ENCODE measurements at places on chromosomes 2 and 18.

DNA sequence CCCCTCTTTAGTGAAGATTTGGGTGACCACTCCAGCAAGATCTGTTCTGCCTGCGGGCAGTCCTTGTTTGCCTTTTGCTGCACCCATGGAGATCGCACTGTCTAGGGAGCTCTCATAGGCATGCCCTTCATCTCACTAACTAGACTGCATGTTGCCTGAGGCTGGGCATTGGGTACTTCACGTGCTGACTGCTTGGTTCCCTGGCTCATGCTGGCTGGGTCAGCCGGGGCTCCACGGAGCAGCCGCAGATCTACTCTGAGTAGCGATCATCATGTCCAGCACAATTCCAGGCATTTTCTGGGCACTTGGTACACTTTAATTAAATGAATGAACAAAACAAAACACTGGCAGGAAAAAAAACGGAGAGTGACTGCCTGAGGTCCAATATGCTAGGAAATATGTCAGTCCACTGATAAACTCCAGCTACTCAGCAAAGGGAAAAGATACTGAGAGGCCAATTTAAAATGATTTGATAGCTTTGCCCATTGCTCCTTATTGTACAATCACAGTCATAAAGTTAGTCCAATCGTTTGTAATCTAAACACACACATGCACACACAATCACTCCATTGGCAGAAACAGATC, 220.3 kb downstream of the C1D start:
- no peak overlapping the region for H3K4me3 ChIP-seq
- peaks cover 7% of the 10 kb centered on the region for H3K4me1 ChIP-seq
- H3K36me3 ChIP-seq = no peaks in the 10 kb centered on the region
- DNase-seq = no peak
- no peak overlapping the region for H3K27ac ChIP-seq

- no peak overlapping the region for H3K4me3 ChIP-seq
- H3K27me3 ChIP-seq = no peaks in the 10 kb centered on the region
- H3K27ac ChIP-seq = no peak overlapping the region
These were observed 72.9 kb upstream of the RBM44 start for GRCh38 chr2:237725661-237726060.

DNA sequence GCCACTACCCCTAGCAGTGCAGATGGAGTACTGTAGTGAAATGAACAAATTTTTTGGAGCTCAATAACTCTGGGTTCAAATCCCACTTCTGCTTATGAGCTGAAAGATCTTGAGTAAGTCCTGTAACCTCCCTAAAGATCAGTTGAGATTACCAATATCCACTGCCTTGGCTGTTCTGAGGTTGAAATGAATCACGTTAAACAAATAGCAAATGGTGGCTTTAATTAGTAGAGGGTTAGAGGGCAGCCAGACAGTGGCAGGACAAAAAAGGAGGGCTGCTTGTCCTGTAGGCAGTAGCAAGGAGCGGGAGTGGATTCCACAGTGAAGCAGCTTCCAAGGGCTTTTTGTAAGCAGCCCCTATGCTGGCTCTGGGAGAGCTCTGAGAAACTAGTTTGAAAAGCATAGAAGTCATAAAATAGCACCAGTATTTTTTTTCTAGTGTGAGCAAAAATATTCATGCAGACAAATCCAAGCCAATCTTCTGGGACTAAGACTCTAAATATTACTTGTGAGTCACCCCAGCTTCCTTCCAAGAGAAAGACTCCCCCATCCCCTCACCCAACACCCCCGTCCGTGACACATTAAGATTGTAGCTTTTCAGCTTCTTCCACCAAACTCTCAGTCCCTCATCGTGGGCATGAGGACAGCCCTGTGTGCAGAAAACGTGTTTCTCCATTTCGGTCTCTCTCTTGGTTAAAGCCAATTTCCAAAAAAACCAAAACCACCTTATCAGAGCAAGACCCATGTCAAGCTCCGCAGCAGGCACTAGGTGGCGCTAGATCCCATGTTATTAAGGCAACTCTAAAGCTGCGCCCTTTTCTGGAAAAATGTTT, 123.5 kb upstream of the LGALSL start:
- H3K27ac ChIP-seq = no peak overlapping the region
- H3K4me1 ChIP-seq = peaks cover 39% of the 10 kb centered on the region
- H3K36me3 ChIP-seq = no peaks in the 10 kb centered on the region
- H3K4me3 ChIP-seq = no peak overlapping the region
- H3K27me3 ChIP-seq = no peaks in the 10 kb centered on the region
- peak; percentile 98 for DNase-seq

GRCh38 chr2:63743982-63744966, 97.4 kb upstream of the UGP2 start:
- no peak overlapping the region for H3K27ac ChIP-seq
- H3K4me3 ChIP-seq = no peak overlapping the region
- no peaks in the 10 kb centered on the region for H3K36me3 ChIP-seq
- H3K27me3 ChIP-seq = no peaks in the 10 kb centered on the region
- DNase-seq = no peak

GRCh38 chr2:112790305-112790704, 6.0 kb upstream of the IL1A start:
- H3K36me3 ChIP-seq = no peaks in the 10 kb centered on the region
- no peak overlapping the region for H3K4me3 ChIP-seq
- H3K27ac ChIP-seq = no peak overlapping the region
- no peak for DNase-seq

DNA sequence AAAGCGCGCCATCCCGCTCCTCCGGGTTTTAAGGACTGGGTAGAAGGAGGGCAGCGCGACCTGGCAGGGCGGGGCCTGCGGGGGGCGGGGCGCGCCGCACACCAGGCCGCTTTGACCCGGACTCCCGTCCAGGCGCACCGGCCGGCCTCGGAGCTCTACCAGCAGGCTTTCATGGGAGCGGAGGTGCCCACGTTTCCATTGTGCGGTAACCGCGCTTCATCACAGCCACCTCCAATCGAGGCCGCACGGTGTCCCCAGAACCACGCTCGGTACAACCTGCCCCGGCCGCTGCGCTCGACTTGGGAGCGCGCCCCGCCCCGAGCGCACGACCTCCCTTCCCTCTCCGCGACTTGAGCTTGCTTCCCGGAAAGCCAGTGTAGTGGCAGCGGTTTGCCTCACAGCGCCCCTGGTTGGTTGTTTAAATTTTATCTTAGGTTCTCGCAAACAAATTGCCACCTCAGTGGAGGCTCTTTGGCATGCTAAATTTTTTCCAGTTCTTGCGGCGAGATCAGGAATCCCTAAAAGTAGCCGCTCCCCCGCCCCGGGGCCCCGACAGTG, 280 bp upstream of the CYP1B1 start:
- H3K4me1 ChIP-seq = peaks cover 51% of the 10 kb centered on the region
- H3K36me3 ChIP-seq = no peaks in the 10 kb centered on the region
- peak overlapping the region; percentile 53 for H3K4me3 ChIP-seq
- H3K27me3 ChIP-seq = peaks cover 65% of the 10 kb centered on the region

DNA sequence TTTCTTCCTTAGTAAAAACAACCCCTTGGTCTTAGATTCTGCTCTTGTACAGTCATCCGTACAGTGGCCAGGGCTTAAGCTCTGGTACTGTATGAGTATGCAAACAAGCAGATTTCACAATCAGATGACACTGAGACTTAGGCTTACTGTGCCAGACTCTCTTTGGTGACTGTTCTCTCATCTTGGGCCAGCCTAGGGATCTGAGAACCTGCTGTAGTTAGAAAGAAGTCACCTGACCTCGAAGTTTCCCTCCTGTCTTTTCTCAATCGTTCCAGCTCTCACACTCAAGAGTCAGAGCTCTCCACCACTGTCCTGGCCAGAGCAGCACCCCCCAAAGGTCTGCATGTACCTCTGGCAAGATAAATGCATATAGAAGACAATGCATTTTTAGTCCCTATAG, 63.2 kb downstream of the ZEB2 start:
- no peak for DNase-seq
- H3K27me3 ChIP-seq = peaks cover 30% of the 10 kb centered on the region
- H3K36me3 ChIP-seq = no peaks in the 10 kb centered on the region
- no peak overlapping the region for H3K4me3 ChIP-seq
- H3K4me1 ChIP-seq = peaks cover 38% of the 10 kb centered on the region
- no peak overlapping the region for H3K27ac ChIP-seq

- H3K27ac ChIP-seq = no peak overlapping the region
- H3K4me3 ChIP-seq = no peak overlapping the region
- no peaks in the 10 kb centered on the region for H3K27me3 ChIP-seq
- no peaks in the 10 kb centered on the region for H3K36me3 ChIP-seq
- H3K4me1 ChIP-seq = peaks cover 38% of the 10 kb centered on the region
- DNase-seq = no peak
These were observed 107.7 kb upstream of the MGAT5 start for GRCh38 chr2:134146161-134146560.

- H3K4me3 ChIP-seq = no peak overlapping the region
- H3K4me1 ChIP-seq = no peaks in the 10 kb centered on the region
- no peak for DNase-seq
These were observed 182.2 kb downstream of the PPP1R1C start for GRCh38 chr2:182167882-182168281.

DNA sequence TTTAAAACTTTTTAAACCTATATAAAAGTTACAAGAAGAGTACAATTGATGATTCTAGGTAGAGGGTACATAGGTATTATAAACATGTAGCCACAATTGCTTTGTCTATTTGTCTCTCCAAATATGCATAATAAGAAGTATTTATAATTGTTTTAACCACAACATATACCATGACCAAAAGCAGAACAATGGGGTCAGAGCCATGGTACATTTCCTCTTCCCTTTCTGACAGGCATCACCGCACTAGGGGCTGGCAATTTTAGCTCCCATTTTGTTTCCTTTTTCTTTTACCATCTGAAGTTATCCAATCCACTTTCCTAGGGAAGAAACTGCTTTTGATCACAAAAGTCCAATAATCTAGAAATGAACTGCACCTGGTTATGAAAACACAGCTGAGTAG, 49.3 kb downstream of the TMX3 start:
- H3K27me3 ChIP-seq = no peaks in the 10 kb centered on the region
- H3K27ac ChIP-seq = no peak overlapping the region
- no peak for DNase-seq
- H3K4me1 ChIP-seq = no peaks in the 10 kb centered on the region
- H3K36me3 ChIP-seq = no peaks in the 10 kb centered on the region

DNA sequence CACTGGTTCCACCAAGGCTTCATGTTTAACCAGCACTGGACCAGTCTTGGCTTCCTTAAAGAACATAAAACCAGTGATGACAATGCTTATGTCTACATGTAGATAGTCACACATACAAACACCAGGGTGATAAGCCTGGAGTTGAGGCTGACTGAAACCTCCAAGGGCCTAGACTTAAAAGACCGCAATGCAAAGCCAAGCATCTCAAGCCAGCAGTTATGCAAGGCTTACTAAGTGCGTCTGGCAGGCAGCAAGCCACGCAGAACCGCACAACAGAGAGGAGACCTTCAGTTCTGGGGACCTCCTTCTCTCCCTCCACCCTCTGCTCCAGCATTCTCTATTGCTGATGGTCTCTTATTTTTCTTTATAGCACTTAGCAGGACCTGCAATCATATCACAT, 63.2 kb upstream of the ACAA2 start:
- no peaks in the 10 kb centered on the region for H3K27me3 ChIP-seq
- H3K4me1 ChIP-seq = no peaks in the 10 kb centered on the region
- DNase-seq = no peak
- H3K36me3 ChIP-seq = no peaks in the 10 kb centered on the region

Measured in GM23338 (cell line).